ENCODE measurements at places on chromosomes 5 and 9.

- no peak for DNase-seq
Observed at GRCh38 chr5:117161718-117162335, 587.2 kb upstream of the SEMA6A start.

GRCh38 chr9:124456341-124457078, 6.3 kb downstream of the ADGRD2 start:
- no peak for DNase-seq

GRCh38 chr5:14696057-14696456, 31.5 kb downstream of the OTULIN start:
- no peak for DNase-seq

GRCh38 chr5:4082966-4083564, 487.4 kb downstream of the IRX1 start:
- DNase-seq = no peak

DNA sequence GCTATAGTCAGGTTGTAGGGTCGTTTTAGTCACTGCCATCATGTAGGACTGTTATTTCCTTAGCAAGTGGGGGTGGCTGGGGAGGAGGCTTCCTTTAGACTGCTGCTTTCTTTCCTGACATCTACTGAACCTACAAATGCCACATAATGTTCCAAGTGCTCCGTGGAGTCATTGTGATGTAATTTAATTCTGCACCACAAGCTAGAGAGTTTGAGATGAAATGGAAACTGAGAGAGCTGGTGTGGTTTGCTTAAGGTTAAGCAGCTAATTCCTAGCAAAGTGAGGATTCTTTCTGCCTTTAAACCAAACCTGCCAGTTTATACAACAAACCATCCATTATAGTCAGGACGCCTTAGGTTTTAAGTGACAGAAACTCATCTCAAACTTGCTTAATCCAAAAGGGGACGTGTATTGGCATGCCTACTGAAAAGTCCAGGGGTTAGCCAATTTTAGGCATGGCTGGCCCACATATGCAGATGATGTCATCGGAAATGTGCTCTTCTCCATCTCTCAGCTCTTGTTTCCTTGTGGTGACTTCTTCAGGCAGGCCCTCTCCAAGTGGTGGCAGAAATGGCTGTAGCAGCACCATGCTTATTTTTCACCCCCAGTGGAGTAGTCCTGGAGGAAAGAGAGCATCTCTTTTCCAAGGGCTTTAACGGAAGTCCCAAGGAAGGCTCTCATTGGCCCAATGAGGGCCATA, 30.5 kb downstream of the ZNF618 start:
- DNase-seq = no peak

DNA sequence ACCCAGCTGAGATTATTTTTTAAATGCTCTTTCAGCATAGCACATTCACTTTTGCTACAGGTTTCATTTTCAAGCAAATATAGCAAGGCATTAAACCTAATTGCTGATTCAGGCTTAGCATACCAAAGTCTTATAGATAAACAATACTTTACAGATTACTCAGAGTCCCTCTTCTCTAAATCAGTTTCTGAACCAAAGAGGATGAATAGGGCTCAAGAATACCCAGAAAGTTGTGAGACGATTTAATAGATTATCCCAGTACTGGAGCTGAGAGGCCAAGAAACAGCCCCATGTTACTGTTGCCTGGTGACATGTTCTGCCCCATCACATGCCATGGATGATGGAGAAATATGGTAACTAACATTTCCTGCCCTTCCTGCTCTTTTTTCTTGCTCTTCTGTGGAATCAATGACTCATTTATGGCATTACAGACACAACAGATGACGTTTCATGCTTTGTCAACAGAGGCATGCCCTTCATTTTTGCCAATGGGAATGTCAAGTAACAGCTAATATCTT, 18.1 kb upstream of the SSBP2 start:
- DNase-seq = no peak

DNA sequence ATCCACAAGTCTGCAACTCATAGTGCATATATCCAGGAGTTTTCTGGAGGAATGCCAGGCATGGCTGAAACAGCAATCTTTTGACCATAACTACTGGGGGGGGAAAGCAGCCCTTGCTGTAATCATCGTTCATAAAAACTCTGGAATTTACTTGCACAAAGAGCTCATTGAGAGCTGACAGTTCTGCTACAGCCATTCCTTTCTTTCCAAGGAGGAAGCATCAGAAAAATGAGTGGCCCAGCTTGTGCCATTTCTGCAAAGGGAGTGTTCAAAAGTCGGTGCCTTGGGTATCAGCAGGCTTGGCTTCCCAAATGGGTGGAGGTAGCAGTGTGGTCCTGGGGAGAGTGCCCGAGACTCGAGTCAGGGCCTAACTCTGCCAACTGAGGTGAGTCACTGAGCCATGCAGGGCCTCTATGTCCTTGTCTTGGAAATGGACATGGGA, 101.5 kb downstream of the GCNT1 start:
- DNase-seq = no peak

DNA sequence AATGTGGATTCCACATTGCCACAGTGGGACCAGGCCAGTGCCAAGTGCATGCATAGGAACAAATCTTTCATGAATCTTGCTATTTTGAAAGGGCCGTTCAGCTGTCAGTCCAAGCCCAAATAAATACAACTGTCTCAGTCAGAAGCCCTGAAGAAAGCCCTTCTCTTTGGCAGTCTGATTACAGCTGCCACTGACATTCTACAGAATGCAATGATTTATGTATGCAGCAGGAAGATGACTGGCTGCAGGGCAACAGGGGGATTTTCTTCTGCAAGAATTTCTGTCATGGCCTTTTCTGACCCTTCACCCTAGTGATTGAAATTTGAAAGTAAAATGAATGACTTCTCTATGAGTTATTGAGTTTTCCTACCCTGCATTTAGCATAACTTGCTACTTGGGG, 86.7 kb upstream of the FER start:
- no peak for DNase-seq

GRCh38 chr9:116100711-116101121, 52.9 kb upstream of the PAPPA start:
- DNase-seq = no peak

GRCh38 chr9:127970401-127971313, 10.1 kb downstream of the EEIG1 start:
- DNase-seq = peak; percentile 46

DNA sequence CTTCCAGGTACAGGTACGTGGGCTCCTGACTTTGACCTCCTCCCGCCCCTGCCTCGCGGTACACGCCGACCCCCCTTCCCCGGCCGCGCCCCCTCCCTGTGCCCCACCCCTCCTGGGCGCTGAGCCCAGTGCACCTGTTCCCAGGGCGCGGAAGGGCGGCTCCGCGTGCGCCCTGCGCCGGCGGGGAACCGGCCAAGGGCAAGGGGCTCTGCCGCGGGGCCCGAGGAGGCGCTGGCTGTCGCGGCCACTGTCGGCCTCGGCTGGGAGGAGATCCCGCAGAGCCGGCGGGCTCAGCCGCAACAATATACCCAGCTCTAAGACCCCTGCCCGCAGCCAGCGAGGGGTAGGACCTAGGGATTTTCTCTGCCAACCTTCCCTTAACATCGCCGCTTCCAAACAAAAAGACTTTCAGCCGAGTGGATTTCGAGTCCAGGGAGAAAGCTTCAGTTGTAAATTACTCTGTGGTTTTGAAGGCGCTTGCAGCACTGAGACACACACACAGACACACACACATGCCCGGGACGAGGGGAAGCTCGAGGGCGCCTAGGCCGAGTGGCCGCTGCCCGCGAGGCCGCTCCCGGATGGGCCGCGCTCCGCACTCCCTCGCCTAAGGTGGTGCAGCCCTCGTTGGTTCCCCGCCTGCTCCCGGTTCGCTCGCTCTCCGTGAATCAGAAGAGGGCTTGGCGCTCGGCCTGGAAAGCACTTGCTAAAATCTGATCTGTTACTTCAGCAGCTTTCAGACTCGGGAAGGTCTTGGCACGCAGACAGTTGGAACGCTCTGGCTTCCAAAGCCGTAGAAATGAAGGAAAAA, 1.2 kb downstream of the FGF18 start:
- DNase-seq = no peak

GRCh38 chr5:149583394-149583793, 2.1 kb downstream of the ARHGEF37 start:
- DNase-seq = no peak

DNA sequence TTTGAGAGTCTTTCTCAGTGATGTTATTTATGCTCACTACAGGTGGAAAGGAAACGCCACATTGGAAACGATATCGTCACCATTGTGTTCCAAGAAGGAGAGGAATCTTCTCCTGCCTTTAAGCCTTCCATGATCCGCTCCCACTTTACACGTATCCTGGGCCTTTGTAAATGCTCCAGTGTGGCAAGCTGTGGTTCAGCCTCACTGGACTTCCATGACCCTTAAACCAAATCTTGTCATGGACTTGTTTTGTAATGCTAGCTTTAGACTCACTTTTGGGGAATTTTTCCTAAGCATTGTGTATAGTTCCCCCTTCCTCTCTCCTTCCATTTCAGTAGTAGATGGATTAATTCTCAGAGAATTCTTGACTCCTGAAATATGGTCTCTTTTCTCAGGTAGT, 60.9 kb upstream of the SLC2A8 start:
- no peak for DNase-seq

DNA sequence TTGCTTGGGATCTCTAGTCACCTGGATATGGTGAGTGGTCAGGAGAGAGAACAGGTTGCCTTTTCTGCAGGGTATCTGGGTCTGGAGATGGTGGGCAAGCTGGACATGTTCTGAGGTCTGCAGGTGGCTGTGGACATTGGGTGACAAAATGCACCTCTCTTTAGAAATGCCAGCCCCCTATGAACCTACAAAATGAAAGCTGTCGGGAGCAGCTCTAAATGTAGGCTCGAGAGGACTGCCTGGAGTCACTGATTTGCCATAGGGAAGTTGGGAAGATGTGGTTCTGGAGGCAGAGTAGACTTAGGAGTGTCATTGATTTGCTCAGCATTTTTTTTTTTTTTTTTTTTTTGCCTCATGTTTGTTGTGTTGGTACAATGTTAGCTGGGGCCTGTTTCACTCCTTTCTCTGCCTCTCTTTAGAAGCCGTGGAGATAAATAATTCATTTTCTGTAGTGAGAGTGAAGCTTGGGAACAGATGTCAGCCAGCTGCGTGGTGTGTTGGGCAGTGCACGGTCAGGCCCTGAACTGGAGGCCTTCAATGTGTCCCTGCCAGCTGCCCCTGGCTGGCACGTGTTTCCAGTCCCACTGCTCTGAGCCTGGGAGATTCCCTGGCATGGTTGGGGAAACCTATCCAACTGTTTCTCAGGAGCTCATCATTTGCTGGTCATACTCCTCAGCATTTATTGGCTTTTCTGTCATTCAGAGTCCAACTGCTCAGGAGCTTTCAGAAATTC, 5.4 kb downstream of the RGS3 start:
- DNase-seq = no peak

GRCh38 chr9:101737165-101737704, 1.2 kb downstream of the GRIN3A start:
- DNase-seq = no peak

GRCh38 chr5:91079037-91079436, 304.1 kb downstream of the ARRDC3 start:
- DNase-seq = no peak

DNA sequence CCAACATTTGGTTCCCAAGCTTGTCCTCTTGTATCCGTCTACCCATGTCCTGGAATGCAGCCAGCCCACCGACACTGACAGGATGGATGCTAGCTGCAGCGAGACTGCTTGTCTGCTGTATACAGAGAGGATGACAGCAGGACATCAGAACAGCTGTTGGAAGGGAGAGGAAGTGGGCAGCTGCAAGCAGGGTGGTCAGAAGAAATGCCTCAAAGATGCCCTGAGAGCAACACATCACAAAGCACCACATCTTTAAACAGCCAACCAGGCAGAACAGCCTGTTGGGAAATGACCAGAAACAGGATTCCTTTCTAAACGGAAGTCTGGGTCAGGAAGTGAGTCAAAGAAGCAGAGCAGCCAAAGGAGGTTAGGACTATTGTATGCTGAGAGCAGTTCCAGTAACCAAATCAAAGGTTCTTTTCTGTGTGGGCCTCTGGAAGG, 219.1 kb downstream of the NDUFS4 start:
- DNase-seq = no peak

- no peak for DNase-seq
Observed at GRCh38 chr9:23073136-23073535, 626.5 kb downstream of the DMRTA1 start.

GRCh38 chr5:173660481-173661280, 44.2 kb upstream of the BOD1 start:
- no peak for DNase-seq

DNA sequence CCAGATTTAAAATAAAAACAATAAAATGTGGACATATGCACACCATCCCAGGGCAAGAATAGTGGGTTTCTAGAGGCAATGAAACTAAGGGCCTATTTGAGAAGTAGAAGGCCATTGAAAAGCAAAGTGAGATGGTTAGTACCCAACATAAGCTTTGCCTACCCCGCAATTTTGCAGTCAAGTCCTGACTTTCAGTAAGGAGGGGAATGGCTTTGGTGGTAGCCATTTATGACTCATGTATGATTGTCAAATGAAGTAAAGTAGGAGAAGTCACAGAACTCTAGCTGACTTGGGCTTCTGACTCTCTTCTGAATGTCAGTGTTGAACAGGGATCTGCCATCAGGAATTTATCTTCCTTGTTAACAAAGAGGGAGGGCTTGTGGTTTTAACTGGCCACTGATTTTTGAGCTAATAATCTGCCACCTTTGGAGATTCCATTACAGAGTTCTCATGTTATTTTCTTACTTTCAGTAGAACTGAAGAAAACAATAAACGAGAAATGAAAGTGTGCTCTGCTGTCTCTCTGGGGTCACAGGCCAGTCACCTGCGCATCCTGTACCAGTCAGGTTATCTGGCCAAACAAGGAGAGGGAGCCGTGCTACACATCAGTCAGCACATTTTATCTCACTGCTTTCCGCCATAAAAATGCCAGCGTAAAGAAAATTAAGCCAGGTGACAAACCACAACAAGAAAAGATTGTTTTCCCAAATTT, 14.3 kb upstream of the SNCAIP start:
- no peak for DNase-seq

DNA sequence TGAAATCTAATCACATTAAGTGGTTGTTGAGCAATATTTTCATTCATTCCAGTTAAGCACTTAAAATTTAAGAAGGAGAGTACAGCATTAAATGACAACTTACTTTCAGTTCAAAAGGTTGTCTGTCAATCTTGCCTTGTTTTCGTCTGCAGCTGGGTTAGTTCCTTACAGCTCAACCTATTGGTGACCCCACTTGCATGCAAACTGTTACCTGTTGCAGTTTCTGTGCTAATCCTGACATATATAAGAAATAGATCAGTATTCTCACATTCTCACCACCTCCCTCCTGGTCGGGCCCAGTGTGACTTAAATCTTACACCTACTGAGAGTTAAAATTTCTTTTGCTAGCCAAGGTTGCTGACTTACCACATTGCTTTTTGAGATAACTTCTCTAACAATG, 191.8 kb upstream of the SMC2 start:
- no peak for DNase-seq

GRCh38 chr9:127390563-127390962, 6.4 kb upstream of the SLC2A8 start:
- no peak for DNase-seq

- no peak for DNase-seq
Observed at GRCh38 chr5:72140711-72141110, 33.4 kb downstream of the MAP1B start.

GRCh38 chr9:73166468-73166867, 14.8 kb downstream of the ANXA1 start:
- DNase-seq = no peak

All from NCI-H1436 treated with DMSO at 0.1 percent for 48 hours (cell line).